ENCODE measurements at places on chromosomes 2 and 18.

- no peak for DNase-seq
Measured at GRCh38 chr2:172200495-172201085, 97.9 kb upstream of the DLX2 start.

GRCh38 chr2:98800330-98801064 lies 69.6 kb upstream of the MGAT4A start:
- no peak for DNase-seq

GRCh38 chr2:109406301-109406700 lies 207.5 kb downstream of the SEPTIN10 start:
- no peak for DNase-seq

DNA sequence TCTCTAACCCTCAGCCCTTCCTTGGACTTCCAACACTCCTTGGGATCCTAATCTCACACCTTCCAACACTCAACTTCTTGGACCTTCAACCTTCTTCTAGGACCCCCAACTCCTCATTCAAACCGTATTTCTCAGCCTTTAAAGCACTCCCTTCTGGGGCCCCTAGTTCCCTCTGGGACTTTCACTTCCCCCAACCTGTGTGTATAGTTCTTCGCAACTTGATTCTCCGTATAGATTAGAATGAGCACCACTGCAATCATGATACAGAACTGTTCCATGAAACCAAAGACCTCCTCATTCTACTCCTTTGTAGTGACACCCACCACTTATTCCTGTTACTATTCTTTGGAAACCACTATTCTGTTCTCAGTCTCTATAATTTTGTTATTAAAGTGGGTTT lies 62.0 kb upstream of the NFU1 start:
- DNase-seq = no peak

DNA sequence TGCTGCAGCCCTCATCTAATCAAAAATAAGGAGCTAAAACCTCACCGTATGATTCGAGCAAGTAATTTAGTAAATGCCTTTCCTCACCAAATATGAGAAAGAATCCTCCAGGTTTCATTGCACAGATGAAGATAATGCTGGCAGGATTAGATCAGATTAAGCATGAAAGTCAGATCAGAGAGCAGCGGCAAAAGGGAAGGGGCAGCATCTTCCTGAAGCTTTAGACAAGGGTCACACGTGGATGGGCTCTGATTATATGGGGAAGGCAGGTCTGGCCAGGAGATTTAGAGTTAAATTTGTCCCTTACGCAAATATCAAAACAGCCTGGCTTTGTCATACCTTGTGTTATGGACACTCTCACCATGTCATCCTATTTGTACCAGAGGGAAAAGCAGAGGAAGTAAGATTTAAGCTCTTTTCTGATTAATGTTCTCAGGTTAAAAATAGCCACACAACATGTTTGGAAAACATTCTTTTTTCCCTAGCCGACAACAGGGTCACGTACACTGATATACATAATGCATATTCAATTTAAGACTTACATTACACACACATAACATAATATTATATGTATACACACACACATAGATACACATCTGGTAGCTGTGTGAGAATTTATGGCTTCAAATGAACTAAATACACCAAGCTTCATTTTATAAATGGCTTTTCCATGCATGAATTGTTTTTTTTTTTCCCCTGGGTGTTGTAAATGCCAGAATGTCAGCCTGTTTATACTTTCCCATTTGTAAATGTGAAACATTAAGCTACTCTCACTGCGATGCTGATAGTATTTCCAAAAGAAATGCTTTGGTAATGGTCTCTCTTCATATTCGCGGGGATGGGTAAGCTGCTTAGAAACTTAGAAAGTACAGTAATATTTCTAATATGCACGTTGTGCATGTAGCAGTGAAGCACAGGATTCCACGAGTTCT lies 196.3 kb upstream of the SIX3 start:
- no peak for DNase-seq

- no peak for DNase-seq
Measured at GRCh38 chr2:12507295-12507694, 209.4 kb upstream of the TRIB2 start.

GRCh38 chr2:101758001-101758400 lies 60.5 kb downstream of the MAP4K4 start:
- DNase-seq = no peak
